ENCODE measurements at places on chromosomes 13 and 19.

GRCh38 chr13:49060678-49061387 lies 85.1 kb downstream of the FNDC3A start:
- DNase-seq = no peak

GRCh38 chr13:95948656-95949055 lies 104.5 kb downstream of the UGGT2 start:
- no peak for DNase-seq

DNA sequence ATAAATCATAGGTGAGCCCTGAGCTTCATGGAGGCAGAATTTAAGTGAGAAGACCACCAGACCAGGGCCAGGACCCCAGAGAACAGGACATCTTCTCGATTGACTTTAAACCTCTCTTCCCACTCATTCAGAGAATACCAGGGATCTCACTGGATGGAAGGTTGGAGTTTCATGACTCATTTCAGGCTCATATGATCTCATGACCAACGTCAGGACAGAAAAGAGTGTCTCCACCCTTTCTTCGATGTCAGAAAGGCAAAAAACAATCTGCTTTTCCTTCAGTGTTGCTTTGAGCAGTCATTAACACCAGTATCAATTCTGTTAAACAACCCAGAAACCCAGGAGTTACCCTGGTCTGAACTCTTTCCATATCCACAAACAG lies 361.0 kb downstream of the KLF12 start:
- no peak for DNase-seq

GRCh38 chr19:51695088-51695487 lies 2.0 kb downstream of the SPACA6 start:
- DNase-seq = no peak

DNA sequence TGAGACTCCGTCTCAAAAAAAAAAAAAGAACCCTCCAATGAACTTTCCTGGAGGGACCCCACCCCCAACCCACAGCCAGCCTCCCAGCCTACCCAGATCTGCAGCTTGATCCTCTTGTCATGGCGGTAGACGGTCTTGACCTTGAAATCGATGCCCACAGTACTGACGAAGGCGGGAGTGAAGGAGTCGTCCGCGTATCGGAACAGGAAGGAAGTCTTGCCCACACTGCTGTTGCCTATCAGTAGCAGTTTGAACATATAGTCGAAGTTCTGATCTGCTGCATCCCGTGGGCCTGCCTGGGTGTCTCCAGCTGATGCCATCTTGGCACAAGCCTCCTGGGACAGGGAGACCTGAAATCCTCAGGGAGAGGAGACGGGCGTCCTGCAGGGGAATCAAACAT lies 2.4 kb downstream of the RAB3D start:
- DNase-seq = no peak

- DNase-seq = no peak
Observed at GRCh38 chr13:26308250-26308649, 54.3 kb downstream of the CDK8 start.

- DNase-seq = no peak
Observed at GRCh38 chr19:58338825-58339558, 12.2 kb downstream of the ZSCAN22 start.

DNA sequence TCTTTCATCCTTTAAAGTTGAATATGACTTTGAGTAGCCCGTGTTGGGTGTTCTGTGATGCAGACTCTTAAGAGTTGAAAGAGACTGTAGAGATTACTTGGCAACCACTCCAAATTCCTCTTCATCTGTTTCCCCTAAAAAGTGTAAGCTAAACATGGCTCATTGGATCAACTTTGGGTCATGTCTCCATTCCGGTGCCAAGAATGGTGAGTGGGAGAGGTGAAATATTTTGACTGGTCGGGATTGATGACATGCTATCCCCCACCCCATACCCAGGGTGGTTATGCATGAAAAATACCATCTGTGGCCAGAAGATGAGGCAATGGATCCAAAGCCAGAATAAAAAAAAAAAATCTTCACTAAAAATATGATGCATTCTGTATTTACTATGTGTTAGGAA lies 281.3 kb upstream of the SOX21 start:
- DNase-seq = no peak

GRCh38 chr19:17091758-17092333 lies 16.3 kb downstream of the MYO9B start:
- DNase-seq = no peak

- no peak for DNase-seq
Observed at GRCh38 chr13:48859272-48860105, 116.2 kb upstream of the FNDC3A start.

GRCh38 chr13:98299966-98300350 lies 122.9 kb upstream of the RNF113B start:
- DNase-seq = no peak

DNA sequence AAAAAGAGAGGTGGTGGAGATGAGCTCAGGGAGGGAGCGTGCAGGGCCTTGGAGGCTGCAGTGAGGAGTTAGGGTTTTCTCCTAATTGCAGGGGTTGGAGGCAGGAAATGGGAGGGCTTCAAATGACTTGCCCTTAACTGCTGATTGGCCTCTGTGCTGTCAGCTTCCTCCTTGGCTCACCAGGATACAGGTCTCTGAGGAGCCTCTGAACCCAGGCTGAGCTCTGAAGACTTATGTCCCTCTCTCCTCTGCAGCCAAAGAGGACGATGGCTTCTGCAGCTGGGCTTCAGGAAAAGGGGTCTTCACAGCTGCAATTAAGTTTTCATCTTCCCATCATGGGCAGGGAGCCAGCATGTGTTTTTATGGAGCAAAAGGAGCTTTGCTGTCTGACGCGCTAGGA lies 6.7 kb upstream of the RANBP3 start:
- DNase-seq = no peak

GRCh38 chr13:109428146-109428545 lies 358.2 kb downstream of the IRS2 start:
- no peak for DNase-seq

- DNase-seq = no peak
Observed at GRCh38 chr19:46364359-46364758, 17.5 kb downstream of the PPP5C start.

DNA sequence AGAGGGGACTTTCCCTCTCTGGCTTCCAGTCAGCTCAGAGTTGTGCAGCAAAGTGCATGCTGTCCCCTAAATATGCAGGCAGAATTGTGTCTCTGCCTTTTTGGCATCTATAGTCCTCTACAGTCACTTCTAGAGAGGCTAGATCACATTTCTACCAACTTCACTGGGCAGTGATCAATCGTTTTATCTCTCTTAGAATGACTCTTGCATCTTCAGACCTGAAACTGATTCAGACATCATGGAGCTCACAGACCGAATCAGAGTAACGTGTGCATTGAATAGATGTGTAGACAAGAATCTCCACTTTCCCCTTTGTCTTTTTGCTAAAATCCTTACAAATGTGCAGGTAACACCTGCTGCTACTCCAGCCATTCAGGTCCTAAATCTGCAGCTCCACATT lies 6.2 kb downstream of the ZNF253 start:
- DNase-seq = no peak

DNA sequence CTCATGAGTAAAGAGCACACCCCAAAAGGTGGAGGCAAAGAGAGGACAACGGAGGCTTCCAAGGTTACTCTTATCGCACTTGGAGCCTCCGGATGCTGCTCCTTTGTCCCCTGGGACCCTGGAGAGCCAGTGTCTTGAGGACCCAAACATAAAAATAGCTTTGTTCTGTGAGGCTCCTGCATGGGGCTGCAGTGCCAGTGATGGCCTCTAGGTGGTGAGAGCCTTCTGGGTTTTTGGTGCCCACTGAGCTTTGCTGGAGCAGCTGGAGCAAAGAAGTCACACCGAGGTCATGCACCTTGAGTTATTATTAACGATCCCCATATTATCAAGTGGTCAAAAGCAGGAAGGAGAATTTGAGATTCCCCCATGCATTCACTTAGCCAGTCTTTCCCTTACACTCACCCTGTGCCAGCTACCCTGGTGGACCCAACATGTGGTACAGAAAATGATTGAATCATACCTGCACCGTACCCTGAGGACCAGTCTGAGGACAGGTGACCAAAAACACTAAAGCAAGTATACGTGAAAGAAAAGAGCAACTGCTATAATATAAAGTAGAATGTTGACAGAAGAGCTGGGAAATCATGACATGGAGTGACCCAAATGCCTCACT lies 41.5 kb downstream of the ZNF682 start:
- DNase-seq = no peak

DNA sequence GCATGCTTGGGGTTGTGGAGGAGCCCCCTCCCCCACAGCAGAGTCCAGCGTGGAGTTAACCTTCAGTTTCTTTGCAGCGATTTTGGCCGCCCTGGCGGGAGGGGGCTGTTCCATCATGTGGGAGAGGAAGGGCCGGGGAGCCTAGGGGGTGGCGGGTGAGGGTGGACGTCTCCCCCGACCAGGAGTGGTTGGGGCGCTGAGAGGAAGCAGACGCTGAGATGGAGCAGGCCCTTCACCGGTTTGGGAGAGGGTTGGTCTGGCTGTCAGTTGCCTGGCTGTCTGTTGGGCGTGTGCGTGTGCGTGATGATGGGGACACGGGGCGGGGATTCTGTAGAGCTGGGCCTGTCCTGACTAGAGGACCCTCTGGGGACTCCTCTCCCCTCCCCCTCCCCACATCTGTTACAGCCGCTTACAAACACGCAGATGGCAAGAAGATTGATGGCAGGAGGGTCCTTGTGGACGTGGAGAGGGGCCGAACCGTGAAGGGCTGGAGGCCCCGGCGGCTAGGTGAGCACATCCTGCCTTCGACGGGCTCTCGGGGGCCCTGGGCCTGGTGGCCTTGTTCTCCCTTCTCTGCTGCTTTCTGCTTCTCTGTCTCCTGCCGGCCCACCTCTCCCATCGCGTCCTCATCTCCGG lies 9.8 kb upstream of the LIN7B start:
- no peak for DNase-seq

GRCh38 chr13:21347753-21348318 lies 111.3 kb downstream of the ZDHHC20 start:
- no peak for DNase-seq

DNA sequence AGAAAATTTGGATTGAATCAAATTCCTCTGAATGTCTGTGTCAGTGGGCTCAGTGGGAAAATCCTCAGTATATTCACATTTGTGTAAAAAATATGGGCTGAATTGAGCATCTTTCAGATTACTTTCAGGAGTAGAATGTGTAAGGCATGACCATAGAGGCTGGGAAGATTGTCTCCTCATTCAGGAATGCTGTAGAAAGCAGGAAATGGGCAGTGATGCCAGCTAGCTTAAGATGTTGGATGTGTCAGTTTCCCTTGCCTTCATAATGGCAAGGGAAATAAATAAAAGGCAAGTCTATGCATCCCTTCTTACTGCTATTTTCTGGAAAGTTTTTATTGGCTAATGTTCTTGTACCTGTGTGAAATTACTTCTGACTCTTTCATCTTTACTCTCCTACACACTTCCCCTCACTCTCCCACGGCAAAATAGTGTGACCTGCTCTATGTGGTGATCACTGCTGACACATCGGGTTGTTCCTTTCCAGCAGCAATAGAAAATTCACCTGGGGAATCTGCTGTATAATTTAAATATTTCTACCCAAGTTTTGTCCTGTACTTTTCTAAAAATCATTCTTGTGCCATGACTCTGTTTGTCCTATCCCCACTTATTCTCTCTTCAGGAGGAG lies 103.2 kb downstream of the LMO7 start:
- DNase-seq = no peak

GRCh38 chr13:52931131-52931530 lies 82.7 kb upstream of the PCDH8 start:
- no peak for DNase-seq

All from activated CD8-positive, alpha-beta memory T cell treated with anti-CD3 and anti-CD28 coated beads for 4 hours (primary cell).